Suprapubic skin (tissue), 4 donors: ENCODE measurements at places on chromosomes 13 and 19.

DNA sequence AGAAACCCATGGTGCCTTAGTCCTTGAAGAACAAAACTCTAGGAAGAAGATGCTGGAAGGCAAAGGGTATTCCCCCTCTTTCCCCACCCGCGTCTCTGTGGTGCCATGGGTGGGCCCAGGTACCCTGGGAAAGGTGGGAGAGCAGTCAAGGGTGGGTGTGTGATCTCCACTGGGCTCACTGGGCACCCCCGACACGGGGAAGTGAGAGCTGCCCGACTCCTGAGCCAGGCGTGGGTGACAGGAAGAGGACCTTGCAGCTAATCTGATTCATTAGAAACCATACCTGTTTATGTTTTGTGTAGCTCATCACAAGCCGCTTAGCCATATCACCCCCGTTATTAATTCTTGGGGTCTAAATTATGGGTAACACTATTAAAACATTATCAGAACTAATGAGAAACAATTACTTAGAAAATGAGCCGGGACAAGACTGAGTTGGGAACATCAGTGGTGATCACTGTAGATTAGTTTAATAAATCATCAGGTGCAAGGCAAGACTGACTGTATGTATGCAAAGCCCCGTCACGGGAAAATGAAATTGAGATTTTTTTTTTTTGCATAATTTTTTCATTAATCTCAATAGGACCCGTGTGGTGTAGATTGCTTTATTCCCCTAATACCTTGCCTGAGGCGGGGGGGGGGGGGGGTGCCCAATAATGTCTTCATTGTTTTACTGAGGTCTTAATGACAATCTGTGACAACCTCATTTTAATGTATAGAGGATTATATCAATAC, 77.3 kb downstream of the ZIC5 start:
- DNase-seq: no peak

DNA sequence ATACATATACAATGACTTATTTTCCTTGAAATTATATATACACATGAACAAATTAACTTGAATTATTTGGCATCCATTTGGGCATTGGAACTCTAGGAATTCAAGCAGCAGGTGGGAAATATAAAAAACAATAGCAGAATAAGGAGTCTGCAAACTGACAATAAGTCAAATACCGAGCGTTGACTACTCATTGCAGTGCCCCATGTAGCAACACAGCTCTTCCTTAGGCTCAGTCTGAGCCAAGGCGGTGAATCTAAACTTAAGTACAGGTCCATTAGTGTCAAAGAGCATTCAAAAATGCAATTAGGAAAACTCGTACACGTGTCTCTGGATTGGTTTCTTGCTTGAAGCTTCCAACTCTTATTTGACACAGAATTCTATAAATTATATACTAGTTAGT, 462.5 kb upstream of the KLF12 start:
- DNase-seq: no peak

DNA sequence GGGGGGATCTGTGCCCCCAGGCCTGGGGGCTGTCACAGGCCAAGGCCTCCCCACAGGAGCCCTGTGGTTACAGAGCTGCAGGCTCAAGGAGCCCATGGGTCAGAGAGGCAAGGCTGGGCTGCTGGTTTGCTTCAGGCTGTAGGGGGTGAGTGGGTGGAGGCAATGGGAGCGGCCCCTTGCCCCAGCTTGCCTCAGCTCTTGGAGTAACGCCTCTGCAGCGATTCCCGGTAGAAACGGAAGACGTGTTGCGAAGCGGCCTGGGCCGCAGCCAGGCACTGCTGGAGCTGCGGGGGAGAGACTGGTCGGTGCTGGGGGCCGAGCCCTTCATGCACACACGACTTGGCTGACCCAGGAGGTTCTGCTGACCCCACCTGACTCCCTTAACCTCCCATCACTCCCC, 10.1 kb downstream of the TMEM91 start:
- DNase-seq: no peak

DNA sequence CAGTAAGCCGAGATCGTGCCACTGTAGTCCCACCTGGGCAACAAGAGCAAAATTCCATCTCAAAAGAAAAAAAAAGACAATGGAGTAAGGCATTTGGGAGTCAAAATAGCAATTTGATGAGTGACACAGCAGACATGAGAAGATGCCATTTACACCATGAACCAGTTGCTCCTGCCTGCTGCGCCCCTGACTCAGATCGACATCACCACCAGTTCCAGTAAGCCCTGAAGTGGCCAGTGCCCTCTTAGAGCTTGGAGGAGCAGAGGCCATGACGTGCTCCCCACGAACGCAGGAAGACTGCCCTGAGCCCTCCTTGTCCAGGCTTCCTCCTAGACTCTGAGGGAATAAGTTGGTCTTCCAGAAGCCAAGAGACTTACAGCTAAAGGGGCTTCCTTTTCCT, 339.2 kb downstream of the MYO16 start:
- DNase-seq: no peak

GRCh38 chr13:71828117-71828516, 38.9 kb downstream of the DACH1 start:
- no peak for DNase-seq

- no peak for DNase-seq
Measured at GRCh38 chr19:48117515-48118130, 7.0 kb upstream of the PLA2G4C start.

- DNase-seq: peak; percentile 50
Measured at GRCh38 chr19:54253331-54254194, 3.5 kb downstream of the LILRB5 start.

DNA sequence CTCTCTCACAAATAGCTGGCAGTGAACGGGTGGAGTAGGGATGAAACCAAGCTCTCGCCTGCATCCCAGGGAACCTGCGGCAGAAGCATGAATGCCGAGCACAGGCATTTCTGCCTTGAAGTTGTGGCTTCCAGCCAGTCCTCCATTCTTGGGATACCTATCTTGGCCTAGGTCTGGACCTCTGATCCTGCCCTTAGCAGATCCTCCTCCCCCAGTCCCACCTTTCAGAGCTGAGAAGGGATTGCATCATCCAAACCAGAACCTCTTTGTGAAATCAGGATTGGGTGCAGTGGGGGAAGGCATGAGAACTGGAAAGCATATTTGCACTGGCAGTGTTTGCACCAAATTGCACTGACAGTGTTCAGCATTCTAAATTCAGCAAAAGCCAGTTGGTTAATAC, 5.8 kb downstream of the ZNF780A start:
- DNase-seq: no peak

- DNase-seq: no peak
Measured at GRCh38 chr19:49939721-49940481, 10.6 kb upstream of the NUP62 start.

DNA sequence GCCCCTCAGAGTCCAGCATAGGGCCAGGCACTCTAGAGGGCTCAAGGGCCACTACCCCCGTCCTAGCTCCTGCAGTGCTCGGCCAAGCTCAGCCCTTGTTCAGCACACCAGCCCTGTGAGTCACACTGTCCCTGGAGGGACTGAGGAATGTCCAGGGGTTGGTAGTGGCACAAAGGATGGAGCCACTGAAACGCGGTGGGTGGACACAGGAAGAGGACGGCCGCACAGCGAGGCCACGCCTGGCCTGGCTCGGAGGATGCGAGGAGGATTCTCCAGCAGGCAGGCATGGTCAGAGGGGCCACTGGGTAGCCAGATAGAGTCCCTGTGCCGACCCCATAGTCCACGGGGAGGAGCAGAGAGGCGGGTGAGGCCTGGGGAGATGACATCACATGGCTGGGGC, 45.7 kb downstream of the C1QTNF9 start:
- no peak for DNase-seq

DNA sequence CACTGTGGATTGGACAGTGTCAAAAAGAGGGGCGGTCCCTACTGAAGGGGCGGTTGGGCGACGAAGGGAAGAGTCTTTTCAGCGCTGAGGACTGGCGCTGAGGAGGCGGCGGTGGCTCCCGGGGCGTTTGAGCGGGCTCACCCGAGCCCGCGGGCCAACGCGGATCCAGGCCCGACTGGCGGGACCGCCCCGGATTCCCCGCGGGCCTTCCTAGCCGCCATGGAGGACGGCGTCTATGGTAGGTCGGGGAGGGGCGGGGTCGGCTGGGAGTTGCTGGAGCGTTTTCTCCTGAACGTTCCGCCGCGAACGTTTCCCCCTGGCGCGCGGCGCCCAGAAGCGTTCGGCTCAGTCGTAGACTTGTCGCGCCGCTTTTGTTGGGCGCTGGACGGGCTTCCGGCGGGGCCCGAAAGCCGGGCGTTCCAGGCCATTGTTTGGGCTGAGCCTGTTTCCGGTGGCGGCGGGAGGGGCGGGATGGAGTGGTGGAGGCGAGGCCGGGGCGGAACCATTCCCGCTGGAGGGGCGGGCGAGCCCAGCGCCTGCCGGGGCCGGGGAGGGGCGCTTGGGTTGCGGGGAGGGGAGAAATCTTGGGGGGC, at the start of gene CYTH2:
Gene CYTH2 (plus strand): TSS at position 81 of the 593 bp plus-strand sequence. CDS start 139 bp downstream, at position 220.
- DNase-seq: peak; percentile 93

GRCh38 chr19:42553292-42554045, 25.2 kb upstream of the CEACAM1 start:
- no peak for DNase-seq

DNA sequence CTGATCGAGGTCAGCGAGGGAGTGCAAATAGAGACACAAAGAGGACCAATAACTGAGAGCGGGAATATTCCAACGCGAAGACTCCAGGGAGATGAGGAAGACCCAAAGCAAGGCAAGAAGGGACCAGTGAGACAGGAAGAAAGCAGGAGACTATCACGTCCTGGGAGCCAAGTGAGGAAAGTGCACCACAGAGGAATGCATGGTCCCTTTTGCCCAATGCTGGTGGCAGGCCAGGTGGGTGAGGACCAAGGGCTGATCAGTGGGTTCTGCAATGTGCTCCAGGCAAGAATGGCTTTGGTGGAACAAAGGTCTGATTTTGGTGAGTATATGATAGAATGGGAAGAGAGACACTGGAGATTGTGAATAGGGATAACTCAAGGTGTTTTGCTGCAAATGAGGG, 25.4 kb downstream of the CHST8 start:
- peak; percentile 13 for DNase-seq

DNA sequence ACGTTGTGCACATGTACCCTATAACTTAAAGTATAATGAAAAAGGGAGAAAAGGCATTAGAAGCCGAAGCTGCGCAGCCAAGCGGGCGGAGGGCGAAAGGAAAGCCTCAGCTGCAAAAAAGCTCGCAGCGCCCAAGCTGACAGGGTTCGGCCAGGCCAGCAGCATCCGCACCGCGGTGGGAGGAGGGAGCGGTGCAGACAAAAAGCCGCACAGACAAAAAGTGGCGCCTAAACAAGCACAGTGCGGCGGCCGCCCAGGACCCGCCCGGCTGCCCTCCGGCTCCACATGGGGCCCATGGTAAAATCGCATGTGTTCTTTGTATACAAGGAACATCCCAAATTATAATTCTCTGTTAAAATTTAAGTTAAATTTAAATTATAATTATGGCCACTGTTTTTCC, 42.4 kb downstream of the PSG3 start:
- no peak for DNase-seq

GRCh38 chr13:99980201-99980823, 1.3 kb upstream of the ZIC2 start:
- peak; percentile 77 for DNase-seq

- peak; percentile 89 for DNase-seq
Measured at GRCh38 chr19:11164879-11165406, 9.4 kb upstream of the SPC24 start.

GRCh38 chr19:45558399-45558878, 26.2 kb downstream of the OPA3 start:
- no peak for DNase-seq

- DNase-seq: no peak
Measured at GRCh38 chr19:43664018-43664417, 6.0 kb downstream of the PLAUR start.

DNA sequence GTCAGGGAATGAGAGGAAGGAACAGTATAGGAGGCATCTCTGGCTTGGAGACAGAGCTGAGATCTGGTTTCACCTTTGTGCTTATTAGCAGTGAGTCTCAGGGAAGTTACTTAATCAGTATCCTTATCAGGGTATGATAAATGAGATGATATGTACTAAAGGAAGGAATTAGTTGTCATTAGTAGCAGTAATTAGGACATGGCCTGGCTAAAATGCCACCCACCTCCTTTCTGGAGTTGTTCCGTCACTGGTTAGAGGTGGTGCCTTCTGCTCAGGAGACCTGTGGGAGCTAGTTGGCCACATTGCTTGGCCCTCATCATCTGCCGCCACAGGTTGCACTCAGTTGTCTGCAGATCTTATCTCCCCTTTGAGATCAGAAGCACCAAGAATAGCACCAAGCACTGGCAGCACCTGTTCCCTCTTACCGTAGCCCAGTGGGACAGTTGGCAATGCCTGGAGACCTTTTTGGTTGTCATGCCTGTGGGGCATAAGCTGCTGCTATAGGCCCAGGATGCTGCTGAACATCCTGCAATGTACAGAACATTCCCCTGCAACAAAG, 4.7 kb downstream of the GPATCH1 start:
- no peak for DNase-seq

DNA sequence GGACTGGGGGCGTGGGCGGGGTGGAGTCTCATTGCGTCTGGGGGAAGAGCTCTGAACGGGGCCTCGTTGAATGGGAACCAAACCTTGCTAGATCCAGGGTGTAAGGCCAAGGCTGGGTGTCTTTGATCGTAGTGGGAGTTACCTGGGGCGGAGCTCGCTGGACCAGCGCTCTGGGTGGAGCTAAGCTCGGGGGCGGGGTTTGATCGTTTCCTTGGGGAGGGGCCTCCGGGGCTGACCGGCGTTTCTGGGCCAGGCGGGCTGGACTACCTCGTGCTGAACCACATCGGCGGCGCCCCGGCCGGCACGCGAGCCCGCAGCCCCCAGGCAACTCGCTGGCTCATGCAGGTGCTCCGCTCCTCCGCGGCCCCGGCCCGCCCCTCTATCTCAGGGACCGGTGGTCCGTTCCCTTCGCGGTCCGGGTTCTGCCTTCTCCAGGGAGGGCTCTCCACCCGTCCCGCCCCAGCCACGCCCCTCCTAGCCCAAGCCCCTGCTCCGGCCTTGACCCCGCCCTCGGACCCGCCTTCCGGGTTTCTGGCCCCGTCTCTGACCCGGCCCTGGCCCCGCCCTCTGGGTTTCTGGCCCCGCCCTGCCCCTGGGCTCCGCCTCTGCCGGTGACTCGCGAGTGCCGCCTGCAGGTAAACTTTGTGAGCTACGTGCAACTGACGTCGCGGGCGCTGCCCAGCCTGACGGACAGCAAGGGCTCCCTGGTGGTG, 3.3 kb upstream of the RPL36 start:
- DNase-seq: peak; percentile 99

DNA sequence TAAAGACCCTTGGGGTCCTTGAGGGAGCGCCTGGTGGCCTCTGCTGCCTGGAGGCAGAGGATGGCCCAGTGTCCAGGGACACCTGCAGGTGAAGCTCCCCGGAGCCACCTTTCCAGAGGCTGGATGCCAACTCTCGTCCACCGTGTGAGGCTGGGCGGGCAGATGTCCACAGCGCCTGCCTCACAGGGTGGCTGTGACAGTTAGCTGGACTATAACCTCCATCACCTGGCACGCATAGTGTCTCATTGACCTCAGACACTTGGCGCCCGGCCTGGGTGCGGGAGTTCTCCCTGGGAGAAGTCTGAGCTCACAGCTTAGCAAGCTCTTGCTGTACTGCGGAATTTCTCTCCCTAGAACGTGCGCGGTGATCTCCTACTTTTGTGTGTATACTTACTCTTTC, 9.8 kb downstream of the BICRA start:
- no peak for DNase-seq

GRCh38 chr13:81171065-81171647, 830.2 kb upstream of the SPRY2 start:
- no peak for DNase-seq
